ENCODE measurements at places on chromosomes 3 and 15.
A peak's percentile ranks its signal among the peaks of the same experiment; 100 is the strongest.

DNA sequence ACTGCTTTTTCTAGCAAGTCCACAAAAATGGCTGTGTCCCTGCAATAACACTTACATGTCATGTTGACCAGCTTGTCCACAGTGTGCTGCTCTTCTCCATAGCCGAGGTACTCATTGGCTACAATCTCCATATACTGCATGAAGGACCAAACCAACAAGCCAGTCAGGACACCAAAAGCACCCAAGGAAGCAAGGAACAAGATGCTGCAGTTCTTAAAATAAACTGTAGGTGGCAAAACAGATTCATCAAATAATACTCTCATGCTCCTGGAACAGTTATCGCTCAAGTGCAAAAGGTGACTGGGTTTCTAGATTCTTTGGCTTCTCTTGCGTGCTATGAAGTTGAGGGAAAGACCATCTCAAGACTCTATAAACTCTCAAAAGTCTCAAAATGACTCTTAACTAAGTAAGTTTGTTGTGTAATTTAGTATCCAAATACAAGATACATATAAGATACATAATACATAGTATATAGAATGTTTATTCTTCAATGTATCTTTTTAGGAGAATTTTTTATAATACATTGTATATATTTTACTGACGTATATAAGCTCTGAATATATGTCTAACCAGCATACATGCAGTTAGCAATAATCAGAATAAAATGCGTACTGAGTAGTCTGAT, 57.0 kb downstream of the NEK10 start:
- DNase-seq: peak; percentile 74

DNA sequence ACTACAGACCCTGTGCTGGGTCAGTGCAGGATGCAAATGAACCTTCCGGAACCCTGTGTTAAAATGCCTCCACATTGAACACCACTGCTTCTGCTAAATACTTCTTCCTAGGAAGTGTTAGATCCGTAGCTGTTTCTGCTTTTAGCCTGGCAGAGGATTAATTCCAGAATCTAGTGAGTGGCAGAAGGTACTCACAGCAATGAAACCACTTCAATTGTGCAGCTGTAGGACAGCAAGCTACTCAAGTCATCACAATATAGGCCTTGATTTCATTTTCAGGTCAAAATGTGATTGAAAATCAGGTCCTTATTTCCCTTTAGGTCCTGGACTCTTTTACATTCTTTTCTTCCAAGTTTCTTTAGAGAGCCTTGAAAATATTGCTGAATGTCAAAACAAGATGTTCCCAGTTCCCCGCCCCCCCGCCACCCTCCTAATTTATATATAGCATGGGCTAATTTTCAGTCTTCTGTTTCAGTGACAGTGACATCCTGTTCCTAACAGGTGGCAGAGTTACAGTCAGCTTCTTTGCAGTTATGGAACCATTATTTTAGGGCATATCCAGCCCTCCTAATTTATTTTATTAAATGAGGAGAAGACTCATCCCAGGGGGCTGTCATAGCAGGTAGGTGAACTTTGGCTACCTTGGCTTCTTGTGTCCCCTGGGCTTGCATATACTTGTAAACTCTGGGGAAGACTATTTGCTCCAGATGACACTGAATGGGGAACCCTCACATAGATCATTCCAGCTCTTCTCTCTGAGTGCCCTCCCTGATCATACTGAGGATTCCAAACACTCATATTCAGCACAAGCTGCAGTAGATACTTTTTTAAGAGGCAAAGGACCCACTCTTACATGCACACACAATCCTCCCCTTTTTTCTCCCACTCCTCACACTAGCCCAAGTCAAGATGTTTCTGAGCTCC, 28.0 kb upstream of the ARNT2 start:
- no peak for DNase-seq

GRCh38 chr3:33187368-33187634, 31.3 kb downstream of the SUSD5 start:
- DNase-seq: no peak

DNA sequence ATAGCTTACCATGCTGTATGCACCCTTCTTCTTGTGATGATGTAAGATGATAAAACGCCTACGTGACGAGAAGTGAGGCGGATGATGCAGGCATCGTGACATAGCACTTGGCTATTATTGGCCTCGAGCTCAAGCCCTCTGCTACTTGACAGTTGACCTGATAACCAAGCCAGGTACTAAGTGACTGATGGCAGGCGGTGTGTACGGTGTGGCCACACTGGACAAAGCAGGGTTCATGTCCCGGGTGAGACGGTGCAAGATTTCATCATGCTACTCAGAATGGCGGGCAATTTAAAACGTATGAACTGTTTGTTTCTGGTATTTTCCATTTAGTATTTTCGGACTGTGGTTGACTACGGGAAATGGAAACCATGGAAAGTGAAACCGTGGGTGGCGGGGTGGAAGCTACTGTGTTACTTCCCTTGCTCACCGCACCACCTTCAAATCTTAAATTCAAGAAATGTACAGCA, 57.7 kb downstream of the SLC12A8 start:
- no peak for DNase-seq

- no peak for DNase-seq
These were observed 97.8 kb downstream of the RPL22L1 start for GRCh38 chr3:170772175-170772574.

DNA sequence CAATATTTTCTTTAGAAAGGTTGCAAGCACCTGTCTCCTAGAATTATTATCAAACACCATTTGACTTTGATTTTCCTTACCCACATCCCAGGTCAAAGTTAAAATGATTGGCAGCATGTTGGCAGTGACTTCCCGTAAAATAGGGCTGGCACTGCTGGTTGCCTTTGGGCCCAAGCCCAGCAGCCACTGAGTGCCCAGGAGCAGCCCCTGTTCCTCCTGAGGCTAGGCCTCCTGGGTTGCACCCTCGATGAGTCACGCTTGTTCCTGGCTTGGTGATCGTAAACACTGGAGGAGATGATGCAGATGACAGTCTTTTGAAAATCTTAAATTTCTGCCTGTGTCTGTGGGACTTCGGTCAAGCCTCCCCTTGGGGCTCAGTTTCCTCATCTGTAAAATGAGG, 290.0 kb downstream of the TLE3 start:
- no peak for DNase-seq

DNA sequence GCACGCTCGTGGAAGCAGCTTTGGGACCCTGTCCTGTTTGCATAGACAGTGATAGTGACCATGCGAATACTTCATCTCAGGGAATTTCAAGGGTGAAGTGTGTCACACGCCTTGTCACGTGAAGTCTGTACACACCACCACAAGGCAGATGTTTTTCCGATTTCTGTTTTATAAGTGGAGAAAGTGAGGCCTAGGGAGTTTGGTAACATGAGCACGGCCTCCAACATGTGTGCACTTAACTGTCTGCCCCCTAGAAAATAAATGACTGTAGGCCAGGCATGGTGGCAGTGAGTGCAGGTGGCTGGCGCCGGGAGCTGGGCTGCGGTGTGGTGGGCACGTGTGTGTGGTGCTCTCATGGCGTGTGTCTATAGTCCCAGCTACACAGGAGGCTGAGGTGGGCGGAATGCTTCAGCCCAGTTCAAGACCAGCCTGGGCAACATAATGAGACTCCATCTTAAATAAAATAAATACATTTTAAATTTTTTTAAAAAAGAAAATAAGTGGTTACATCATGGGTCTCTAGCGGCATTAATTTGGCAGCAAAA, 42.0 kb downstream of the WHAMM start:
- no peak for DNase-seq

Measured in NCI-H510A treated with DMSO at 0.1 percent for 48 hours (cell line).